ENCODE measurements at places on chromosomes 5 and 9.

- DNase-seq: no peak
Observed at GRCh38 chr5:74035521-74035937, 409.5 kb downstream of the ARHGEF28 start.

DNA sequence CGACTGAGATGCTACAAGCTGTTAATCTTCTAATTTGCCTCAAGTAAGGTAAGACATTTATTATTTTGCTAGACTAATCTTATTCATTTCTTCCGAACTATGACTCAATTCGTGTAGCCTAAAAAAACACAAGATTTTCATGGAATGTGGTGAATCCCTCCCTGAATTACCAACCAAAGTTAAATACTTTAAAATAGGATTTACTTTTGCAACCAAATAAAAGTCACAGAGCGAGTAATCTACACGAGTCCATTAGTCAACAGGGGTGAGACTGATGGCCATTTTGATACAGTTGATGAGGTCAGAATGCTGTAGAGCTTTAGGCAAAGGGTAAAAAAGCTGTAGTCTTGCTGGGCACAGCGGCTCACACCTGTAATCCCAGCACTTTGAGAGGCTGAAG lies 13.1 kb upstream of the BNC2 start:
- DNase-seq: no peak

- peak; percentile 51 for DNase-seq
Observed at GRCh38 chr5:134439210-134439654, 27.6 kb upstream of the CDKN2AIPNL start.

- DNase-seq: no peak
Observed at GRCh38 chr5:150675069-150675468, 14.0 kb downstream of the MYOZ3 start.

- DNase-seq: no peak
Observed at GRCh38 chr9:5764130-5764868, 68.6 kb downstream of the ERMP1 start.

DNA sequence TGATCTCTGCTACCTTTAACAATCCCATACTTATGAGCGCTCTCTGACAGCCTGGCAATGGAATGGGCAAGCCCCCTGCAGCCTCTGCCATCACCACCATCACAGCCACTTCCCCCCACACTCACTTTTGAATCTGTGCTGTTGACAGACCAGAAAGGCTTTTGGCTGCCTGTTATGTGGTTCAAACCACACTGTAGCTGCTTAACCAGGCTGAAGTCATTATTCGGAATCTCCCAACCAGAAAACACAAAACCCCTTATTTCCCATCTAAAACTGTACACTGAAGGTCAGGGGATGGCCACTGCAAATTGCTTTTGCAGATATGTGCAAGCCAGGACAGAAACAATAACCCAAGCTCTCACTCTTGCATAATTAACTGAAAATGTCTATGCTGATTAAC lies 35.8 kb downstream of the PTCH1 start:
- DNase-seq: no peak

DNA sequence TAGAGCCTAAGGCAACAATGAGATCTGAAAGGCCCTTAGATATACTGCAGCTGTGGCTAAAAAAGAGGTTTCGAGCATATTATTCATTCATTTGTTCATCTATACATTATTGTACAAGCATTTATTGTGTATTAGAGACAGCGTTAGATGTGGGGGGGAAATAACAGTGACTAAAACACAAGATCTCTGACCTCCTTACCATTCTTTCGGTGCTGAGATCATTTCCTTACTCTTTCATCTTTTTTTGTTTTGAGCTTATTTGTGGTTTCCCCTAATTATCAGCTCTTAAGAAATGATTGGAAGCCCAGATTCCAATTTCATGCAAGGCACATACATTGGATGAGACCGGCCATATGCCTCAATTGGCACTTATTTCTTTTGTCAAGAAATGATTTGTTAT lies 113.2 kb downstream of the SEC61B start:
- DNase-seq: no peak

GRCh38 chr5:158064334-158065123 lies 205.6 kb upstream of the CLINT1 start:
- DNase-seq: no peak

- no peak for DNase-seq
Observed at GRCh38 chr5:147203213-147203612, 31.6 kb upstream of the STK32A start.

DNA sequence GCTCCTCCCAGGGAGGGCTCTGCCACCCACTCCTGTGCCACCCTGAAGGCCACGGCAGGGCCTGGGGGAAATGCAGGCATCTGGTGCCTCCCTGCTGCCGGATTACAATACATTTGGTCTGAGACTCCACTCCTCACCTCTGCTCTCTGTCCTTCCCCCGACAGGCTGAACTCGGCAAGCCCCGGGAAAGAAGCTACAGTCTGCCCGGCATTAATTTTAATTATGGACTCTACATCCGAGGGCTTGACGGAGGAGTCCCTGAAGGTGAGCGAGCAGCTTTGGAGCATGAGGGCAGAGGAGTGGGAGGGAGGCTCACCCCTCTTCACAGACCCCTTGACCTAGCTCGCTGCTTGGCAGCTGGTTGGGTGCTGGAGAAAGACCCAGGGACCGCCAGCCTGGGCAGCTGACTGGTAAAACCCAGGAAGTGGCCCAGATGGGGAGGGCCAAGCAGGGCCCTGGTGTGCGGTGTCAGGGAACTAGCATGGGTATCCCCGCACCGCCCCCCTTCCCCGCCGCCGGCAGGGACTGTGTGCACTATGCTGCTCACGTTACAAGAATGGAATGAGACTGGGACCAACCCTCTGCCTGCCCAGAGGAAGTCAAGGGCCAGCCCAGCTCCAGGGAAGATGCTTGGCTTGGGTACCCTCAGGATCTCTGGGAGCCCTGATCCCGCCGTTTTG lies 83.7 kb upstream of the BARHL1 start:
- no peak for DNase-seq

DNA sequence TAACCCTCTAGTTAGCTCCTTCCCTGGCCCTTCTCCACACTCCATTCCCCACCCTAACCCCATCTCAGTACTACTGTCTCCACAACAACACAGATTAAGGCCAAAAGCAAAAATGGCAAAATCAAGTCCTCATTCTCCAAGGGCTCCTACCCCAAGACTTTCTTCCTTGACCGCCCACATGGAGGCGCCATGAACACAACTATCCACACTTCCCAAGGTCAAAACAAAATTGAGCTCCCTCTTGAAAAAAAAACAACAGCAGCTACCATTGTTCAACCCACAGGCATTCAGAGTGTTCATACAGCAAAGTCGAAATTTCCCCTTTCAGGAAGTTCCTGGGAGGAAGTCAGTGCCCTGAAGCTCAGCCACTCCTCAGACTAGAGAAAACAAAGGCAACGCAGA lies 54.4 kb downstream of the GNAQ start:
- peak; percentile 61 for DNase-seq

DNA sequence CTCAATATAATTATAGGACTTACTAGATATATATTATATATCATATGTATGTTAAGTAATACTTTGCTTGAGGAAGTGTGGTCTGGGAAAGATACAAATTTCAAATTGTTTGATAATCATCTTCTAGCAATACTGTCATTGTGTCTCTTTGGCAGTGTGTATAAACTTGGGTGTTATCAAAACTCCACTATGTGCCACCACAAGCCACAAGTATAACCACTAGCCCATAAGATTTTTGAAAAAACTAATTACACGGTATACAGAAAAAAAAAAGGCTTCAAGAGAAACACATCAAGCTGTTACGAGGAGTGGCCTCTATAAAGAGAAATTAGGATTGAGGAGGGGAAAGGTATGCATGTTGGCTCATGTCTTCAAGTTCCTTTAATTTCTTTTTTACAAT lies 44.7 kb upstream of the PCSK5 start:
- no peak for DNase-seq

DNA sequence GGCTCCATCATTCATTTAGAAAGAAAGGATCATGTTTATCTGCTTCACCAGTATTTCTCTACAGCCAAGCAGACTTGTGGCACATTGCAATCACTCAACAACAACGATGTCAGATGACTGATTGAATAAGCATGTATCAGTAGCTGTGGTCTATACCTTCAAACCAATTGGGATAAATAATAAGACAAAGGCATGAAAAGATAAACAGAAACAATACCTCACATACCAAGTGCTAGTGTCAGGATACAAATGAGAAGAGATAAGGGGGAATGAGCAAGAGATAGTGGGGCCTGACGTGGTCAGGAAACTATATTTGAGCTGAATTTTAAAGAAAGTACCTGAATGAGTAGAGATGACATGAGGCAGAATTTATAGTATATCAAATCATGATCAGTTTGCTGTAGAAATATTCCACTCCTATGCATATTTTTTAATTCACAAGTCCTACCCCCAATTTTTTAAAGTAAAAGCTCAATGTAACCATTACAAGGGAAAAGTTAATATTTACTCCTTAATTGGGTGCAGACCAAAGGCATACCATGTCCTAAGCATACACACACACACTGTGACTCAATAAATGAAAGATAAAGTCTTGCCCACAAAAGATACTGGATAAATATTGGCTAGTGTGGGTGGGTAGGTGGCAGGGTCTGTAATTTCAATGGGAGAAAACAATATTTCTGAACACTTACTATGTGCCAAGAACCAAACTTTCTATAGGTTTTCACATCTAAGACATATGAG lies 284.5 kb downstream of the SPOCK1 start:
- DNase-seq: no peak

DNA sequence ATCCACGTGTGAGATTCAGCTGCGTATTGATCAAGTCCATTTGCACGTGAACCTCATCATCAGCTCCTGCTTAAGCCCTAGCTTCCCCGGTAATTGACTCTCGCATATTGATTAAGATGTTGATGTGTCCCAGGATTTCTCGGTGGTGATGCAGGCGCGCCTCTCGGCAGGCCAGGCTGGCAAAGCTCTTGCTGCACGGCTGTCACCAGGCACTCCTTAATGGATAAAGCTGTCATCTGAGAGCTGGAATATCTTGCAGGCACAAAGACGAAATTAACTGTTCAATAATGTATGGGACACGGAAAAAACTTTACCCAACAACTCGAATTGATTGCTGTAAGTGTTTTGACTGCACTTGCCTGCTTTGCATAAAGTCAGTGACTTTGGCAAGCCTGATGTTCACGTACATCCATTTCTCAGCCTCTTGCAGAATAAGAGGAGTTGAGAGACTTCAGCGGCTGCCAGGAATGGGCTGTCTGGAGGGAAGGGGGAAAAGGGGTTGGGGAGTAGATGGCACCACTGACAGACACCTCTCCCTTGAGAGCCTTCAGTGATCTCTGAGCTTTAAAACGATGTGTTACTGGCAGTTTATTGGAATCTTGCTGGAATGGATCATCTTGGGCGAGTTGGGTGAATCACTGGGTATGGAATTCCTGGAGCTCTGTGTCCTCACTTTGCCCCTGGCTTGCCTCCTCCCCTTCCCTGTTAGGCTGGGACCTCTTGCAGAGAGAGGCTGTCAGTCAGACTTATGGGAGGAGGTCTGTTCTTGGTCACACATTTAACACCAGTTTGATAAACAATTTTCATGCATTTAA lies 650.3 kb downstream of the CCDC171 start:
- DNase-seq: peak; percentile 81

DNA sequence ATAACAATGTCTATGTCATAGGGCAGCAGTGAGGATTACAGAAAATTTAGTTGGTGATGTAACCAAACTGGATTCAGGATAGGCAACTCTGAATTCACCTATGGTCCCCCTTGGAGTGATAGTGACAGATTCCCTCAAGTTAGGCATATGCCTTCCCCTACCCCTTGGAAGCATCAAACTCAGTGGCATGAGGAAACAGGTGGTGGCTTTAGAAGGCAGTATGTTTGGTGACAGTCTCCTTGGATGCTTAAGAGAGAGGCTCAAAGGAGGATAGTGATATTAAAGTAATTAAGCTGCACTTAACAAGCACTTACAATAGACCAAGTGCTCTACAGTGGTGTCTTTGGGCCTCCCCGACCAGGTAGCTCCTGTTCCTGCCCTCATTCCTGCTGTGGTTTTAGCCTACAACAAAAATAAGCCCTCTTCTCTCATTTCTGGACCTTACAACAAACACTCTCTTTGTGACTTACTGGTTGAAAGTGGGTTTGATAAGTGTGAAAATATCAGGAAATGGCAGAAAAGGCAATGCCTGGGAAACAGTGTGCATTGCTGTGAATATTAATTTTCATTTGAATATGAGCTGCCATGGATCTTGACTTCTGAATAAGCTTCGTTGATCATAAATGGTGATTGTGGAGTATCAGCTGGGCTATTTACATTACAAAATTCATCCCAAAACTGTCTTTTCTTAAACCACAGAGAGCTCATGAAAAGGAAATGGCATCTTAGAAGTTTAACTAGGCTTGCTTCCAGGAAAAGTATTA lies 29.2 kb downstream of the NR4A3 start:
- no peak for DNase-seq

DNA sequence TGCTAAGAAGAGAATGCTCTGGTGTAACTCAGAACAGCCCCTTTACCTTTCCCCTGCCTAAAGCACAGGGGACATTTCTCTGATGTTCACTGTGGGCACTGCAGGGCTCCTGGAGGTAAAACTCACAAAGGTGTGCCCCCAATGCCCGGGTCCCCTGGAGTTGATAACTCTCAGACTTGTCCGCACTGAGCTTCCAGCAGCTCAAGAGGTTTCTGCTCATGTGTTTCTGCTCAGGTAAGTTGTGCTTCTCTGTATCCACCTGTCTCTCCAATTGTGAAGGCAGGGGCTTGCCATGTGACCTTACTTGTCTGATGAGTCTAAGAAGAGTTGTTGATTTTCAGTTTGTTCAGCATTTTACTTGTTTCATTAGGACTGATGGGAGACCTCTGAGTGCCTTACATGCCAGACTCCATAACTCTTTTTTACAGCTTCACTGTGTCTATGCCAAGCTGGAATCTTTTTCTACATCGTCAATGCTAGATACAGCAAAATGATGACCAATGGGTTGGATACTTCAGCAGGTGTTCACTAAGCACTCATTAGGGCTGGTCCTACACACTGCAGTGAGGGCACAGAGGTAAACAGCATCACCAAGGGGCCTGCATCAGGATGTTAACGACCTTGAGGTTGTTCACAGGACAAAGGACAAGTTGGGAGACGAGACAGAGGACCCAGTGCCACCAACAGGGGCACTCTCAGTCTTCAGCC lies 56.4 kb downstream of the MRPL36 start:
- no peak for DNase-seq

- no peak for DNase-seq
Observed at GRCh38 chr9:35341585-35341984, 148.3 kb upstream of the RUSC2 start.
